Kasumi-1 (cell line): ENCODE measurements at places on chromosomes 7 and 10.

- no peak for DNase-seq
Measured at GRCh38 chr10:131806646-131807317, 94.0 kb upstream of the PPP2R2D start.

DNA sequence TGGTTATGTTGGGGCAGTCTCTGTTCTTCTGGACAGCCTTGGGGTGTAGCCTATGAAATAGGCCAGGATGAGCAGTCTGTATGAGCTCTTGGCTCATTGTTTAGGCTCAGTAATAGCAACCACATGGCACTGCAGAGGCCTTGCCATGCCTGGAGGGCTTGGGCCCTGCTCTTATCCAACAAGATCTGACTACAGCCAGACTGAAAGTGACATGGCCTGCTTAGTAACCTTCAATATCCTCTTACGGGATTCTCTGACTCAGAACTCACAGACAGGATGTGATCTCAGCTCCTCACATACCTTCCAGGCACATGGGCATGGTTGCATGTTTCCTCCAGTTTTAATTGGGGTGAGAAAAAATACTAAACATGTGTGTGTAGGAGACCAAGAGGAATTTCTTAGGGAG is 289.3 kb downstream of the PTEN start:
- DNase-seq, result peak; percentile 39

DNA sequence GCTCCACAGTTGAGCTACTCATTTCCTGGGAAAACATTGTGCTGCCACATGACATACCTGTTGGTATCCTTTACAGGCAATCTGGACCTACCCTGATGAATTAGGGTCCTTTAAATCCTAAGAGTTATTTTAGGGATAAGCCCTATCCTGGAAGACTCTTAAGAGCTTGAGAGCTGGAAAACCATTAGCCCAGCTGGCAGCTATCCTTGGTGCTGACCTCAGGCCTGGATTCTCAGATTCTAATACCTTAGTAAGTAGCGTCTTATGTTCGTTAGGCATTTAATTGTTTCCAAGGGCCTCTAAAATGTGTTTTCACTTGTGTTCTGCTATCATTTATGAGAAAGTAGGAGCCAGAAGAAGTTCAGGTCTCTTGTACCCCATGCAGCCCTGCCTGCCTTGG is 93.0 kb upstream of the SORCS3 start:
- no peak for DNase-seq

GRCh38 chr10:99172128-99172738 is 63.4 kb downstream of the HPSE2 start:
- DNase-seq, result peak; percentile 3

GRCh38 chr7:95772771-95773581 is 622 bp downstream of the DYNC1I1 start:
- DNase-seq, result no peak

GRCh38 chr10:84826704-84827103 is 498.3 kb downstream of the CCSER2 start:
- no peak for DNase-seq

GRCh38 chr10:79458483-79458882 is 13.1 kb upstream of the ZCCHC24 start:
- no peak for DNase-seq

- DNase-seq, result no peak
Measured at GRCh38 chr10:99943908-99944307, 65.8 kb downstream of the DNMBP start.

DNA sequence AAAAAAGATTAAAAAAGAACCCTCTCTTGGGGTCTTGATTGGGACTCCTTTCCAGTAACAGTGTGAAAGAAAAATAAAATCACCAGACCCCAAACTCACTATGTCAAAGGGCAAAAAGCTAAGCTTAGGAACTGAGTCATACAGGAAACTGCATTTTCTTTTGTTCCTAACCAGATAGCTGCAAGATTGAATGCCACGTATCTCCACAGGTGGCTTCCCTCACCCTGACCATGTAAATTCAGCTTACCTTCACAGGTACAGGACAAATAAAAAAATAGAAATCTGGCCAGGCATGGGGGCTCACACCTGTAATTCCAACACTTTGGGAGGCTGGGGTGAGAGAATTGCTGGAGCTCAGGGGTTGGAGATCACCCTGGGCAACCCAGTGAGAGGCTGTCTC is 32.5 kb upstream of the EIF4H start:
- no peak for DNase-seq

- no peak for DNase-seq
Measured at GRCh38 chr7:12769444-12769843, 82.0 kb downstream of the ARL4A start.

DNA sequence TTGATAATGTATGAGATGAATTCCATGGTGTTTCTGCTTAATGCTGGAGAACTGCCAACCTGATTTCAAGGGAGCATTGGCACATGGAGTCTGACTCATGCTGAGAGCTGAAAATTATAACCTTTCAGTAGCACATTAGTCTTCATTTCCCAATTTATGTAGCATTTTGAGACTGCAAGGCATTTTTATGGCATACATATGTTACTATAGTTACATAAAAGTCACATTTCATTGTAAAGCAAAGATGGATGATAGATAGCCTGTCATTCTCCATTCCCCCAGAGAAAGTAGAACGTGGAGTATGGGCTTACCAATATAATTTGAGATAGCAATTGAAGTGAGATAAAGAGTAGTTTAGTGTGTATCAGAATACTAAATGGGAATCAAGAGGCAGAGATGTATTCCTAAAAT is 103.1 kb downstream of the SLC16A9 start:
- no peak for DNase-seq

DNA sequence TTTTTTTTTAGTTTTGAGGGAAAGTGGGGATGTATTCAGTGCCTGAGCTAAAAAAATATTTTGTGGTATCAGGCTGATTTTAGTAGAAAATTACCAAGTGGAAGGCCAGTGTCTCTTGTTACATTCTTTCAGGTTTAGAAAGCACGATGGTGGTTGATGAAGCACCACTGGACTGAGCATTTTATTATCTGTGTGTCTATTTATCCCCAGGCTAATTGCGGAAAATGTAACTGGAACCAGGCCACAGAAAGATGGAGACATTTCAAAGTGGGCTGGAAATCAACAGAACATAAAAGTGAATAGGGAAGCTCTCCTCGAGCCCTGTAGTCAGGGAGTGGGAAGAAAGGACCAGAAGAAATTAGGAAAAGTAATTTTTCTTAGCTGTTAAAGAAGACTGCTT is 261.0 kb downstream of the STK31 start:
- no peak for DNase-seq

DNA sequence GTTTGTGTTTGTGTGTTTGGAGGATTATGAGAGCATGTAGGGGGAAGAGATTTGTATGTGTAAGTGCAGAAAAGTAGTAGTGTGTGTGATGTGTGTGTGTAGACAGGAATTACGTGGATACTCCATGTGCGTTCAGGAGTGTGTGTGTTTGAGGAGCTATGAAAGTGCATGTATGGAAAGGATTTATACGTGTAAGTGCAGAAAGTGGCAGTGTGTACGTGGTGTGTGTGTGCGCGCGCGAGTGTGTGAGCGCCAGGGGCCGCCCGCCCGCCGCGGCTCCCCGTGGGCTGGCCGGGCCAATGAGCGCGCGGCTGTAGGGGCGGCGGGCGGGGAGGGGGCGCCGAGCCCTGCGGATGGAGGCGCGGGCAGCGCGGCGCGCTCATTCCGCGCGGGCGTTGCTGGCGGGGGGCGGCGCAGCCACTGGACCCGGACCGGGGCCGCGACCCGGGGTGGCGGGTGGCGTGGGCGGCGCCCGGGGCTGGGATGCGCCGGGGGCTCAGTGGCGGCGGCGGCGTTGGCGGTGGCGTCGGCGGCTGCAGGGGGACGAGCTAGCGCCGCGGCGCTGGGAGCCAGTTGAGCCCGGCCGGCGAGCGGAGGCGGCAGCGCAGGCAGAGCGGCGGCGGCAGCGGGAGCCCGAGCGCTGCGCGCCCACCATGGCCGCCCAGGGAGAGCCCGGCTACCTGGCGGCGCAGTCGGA is at the start of gene BICC1:
Gene BICC1 (plus strand): TSS at position 382 of the 697 bp plus-strand sequence. CDS start 272 bp downstream, at position 654.
- DNase-seq, result peak; percentile 12

DNA sequence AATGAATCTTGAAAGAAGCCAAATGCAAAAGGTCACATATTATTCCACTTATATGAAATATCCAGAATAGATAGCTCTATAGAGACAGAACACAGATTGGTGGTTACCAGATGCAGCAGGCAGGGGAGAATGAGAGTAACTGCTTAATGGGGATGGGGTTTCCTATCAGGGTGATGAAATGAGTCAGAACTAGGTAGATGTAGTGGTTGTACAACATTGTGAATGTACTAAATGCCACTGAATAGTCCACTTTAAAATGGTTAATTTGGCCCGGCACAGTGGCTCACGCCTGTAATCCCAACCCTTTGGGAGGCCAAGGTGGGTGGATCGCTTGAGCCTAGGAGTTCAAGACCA is 9.4 kb upstream of the SLC25A28 start:
- no peak for DNase-seq

DNA sequence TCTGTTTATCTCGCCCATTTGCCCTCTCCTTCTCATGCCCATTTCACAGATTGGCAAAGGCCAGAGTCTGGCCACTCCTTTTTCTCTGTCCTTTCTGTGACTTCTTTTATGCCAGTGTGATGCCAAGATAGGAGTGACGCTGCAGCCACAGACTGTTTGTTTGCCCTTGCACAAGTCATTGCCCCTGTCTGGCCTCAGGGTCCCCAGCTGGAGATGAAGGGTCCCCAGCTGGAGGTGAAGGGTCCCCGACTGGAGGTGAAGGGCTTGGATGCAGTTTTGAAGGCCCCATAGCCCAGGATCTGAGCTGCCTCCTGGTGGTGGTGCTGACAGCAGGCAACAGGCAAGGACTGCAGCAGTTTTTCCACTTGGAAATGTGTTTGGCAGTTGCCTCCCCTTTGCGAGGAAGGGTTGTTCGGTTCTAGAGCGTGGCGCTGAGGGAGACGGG is 50.8 kb upstream of the SLC29A3 start:
- DNase-seq, result peak; percentile 18

DNA sequence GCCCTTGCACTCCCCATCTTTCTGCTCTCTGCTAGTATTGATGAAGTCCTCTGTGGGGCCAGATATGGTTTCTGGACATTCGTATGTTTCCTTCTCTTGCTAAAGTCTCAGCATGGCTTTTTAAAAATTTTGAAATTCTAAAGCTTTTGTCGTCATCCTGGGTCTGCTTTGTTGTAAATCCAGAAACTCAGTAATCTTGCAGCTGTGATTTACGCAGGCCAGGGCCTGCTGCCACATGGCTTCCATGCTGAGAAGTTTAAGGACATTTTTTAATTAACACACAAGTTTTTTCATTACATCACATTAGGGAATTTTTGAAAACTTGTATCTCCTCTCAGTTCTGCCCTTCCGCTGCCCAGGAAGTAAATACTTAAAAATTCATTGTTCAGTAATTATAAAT is 686.1 kb upstream of the IGFBP3 start:
- DNase-seq, result no peak

- DNase-seq, result no peak
Measured at GRCh38 chr10:114638821-114639625, 19.1 kb downstream of the ABLIM1 start.

DNA sequence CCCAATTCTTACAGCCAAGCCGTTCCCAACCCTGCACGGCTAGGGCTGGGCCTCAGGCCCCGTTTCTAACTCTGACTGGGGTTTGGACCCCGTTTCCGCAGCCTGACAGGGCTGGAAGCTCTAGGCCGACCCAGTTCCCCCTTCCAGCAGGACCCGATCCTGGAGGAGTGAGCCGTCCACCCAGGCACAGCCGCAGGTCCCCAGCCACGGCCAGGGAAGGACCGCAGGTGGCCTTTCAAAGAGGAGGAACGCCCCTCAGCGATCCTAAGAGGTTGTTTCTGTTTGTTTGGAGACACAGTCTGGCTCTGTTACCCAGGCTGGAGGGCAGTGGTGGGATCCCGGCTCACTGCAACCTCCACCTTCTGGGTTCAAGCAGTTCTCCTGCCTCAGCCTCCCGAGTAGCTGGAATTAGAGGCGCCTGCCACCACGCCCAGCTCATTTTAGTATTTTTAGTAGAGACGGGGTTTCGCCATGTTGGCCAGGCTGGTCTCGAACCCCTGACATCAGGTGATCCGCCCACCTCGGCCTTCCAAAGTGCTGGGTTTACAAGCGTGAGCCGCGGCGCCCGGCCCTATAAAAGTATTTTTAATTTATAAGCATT is 778 bp upstream of the GET4 start:
- no peak for DNase-seq

DNA sequence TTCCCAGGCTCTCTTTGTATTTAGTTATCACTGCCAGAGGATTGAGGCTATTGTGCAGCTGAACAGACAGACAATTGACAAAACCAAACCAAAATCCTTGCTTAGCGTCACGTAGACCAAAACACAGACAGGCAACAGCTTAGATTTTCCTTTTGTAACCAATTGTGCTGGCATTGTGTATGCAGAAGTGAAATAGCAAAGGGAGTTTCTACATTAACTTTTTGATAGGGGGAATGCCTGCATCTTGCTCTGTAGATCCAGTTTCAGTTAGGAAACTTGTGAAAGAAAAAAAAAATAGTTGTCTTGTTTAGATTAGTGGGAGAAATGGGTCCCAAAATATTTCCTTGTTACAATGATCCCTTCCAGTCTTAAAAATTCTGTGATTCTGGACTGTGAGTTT is 333.8 kb downstream of the BBS9 start:
- DNase-seq, result no peak

GRCh38 chr7:158473221-158473620 is 114.4 kb downstream of the PTPRN2 start:
- DNase-seq, result no peak

GRCh38 chr10:62761115-62761514 is 43.4 kb upstream of the ADO start:
- DNase-seq, result peak; percentile 12

DNA sequence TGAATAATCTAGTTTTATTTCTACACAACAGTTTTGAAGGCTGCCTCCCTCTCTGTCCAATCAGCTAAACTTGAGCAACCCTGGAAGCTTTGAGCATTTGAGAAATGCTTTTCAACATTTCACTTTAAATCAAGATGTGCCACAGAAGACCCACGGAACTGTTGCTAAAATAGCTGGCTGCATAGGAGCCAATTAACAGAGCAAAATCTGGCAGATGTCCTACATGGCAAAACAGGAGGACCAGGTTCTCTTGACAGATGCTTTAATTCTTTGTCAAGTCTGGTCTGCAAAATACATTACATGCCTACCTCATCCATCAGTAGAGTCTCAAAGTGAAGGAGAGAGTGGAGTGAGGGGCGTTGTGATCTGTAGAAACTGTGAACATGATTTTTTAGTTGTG is 185.9 kb downstream of the DPY19L1 start:
- DNase-seq, result no peak

DNA sequence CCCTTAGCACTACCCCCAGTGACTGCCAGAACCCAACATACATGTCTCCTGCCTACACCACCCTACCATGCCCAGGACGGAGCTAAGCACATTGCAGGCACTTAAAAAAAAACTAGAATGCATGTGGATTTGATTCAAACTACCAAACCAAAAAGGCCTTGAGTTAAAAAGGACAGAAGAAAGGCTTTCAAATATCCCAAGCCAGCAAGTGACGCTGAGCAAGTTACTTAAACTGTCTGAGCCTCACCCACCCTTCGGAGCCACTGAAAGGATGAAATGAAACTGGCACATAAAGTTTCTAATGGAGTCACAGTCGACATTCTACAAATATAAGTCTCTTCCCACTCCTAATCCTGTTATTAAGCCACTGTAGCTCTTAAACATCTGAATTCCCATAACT is 1.8 kb downstream of the CPXM2 start:
- no peak for DNase-seq
